ENCODE measurements at places on chromosomes 6 and 20.

DNA sequence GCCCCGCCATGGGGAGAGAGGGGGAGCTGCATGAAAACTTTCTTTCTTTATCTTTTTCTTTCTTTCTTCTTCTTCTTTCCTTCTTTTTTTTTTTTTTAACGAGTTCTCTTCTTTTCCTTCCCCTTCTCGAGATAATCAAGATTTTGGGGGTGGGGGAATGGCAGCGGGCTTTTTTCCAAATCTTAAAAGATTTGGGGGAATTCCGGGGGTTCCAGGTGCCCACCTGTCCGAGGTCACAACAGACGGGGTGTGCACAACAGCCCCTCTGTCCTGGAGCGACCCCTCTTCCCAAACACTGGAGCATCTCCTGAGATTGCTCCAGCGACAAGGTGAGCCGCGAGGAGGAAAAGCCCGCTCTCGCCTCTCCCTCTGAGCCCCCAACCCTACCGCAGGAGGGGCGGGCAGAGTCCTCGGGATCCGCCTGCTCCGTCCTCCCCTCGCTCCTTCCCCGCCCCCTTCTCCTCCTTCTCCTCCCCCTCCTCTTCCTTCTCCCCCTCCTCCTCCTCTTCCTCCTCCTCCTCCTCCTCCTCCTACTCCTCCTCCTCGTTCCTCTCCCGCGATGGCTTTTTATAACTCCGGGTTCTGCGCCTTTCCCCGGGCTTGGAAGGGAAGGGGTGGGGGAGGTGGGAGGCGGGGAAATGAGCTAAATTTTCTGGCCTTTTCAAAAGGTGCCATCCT, 689 bp upstream of the KCNB1 start:
- no peak for DNase-seq

DNA sequence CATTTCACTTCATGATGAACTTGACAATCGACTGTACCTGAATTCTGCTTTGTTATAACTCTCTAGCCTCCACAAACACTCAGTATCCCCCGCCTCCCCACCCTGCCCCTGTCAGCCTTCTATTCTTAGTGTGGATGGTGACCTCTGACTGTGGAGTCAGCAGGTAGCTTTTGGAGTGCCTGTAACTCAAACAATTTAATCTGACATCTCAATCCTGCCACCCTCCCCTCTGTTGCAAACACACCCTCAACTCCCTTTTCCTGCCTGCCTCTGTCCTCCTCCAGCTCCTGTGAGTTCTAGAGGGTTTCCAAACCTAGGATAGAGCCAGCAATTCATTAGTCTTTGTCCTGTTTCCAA, 20.3 kb downstream of the DAAM2 start:
- DNase-seq = no peak

DNA sequence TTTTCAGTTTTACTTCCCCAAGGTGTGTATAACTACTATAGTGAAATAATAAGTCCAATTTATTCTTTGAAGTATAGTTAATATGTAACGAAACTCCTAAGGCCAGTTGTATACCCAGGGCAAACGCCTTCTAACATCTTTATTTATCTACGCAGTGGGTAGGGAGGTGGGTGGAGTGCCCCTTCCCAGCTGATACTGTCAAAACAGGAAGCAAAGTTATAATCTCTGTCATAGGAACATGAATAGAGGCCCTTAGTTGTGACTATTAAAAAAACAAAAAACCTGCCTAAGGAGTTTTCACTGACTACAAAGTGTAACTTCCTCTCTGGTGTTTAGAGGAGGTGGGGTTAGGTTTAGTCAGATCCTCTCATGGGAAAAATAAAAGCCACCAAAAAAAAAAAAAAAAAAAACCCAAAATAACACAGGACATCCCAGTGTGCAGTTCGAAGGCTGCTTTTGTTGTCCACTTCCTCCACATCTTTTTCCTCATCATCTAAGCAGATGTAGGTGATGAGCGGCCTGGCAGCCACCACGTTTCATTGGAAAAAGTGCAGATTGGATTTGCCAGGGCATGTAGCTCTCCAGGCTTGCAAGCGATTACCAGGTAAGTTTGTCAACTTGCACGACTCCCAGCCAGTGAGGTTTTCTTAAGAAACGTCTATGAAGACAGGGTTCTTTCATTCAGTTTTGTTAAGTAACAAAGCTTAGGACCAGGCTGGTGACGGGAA, 58.7 kb downstream of the UTRN start:
- DNase-seq = no peak

GRCh38 chr6:157403686-157404051, 22.7 kb downstream of the ZDHHC14 start:
- no peak for DNase-seq

DNA sequence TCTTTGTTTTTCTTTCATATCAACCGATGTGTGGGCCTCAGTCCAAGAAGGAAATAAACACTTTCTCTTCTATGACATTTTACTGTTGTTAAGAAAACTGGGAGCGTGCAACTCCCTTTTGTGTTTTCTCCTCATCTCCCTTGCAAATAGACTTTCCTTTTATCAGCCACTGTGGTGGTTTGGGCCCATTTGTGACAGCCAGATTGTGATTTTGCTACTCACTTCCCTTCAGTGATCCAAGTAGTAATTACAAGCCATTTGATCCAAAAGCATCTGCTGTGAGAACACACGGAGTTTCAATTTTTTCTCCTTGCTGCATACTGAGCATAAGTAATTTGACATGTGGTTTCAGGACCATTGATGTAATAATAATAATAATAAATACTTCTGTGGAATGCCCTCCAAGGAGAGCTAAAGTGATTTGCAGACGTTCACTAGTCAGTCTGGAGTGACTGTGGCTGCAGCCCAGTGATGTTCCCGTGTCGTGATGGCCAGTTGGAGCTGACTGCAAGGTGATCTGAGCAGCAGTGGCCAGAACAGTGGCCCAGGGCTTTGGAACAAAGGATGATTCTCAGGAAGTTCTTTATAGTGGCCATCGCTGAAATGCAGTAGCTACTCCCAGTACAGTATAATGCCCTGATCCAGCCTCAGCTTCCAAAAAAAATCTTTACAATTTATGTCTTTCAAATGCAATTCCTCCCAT, 91.9 kb upstream of the CLDN20 start:
- DNase-seq = no peak

- DNase-seq = no peak
Measured at GRCh38 chr6:33894438-33894837, 90.6 kb upstream of the MLN start.

GRCh38 chr20:32966881-32967781, 37.1 kb downstream of the SUN5 start:
- no peak for DNase-seq

- no peak for DNase-seq
Measured at GRCh38 chr6:24673625-24674024, 6.7 kb downstream of the ACOT13 start.

- no peak for DNase-seq
Measured at GRCh38 chr6:109945091-109945490, 33.0 kb upstream of the GPR6 start.

GRCh38 chr6:147700436-147701209, 192.1 kb downstream of the SAMD5 start:
- DNase-seq = no peak

DNA sequence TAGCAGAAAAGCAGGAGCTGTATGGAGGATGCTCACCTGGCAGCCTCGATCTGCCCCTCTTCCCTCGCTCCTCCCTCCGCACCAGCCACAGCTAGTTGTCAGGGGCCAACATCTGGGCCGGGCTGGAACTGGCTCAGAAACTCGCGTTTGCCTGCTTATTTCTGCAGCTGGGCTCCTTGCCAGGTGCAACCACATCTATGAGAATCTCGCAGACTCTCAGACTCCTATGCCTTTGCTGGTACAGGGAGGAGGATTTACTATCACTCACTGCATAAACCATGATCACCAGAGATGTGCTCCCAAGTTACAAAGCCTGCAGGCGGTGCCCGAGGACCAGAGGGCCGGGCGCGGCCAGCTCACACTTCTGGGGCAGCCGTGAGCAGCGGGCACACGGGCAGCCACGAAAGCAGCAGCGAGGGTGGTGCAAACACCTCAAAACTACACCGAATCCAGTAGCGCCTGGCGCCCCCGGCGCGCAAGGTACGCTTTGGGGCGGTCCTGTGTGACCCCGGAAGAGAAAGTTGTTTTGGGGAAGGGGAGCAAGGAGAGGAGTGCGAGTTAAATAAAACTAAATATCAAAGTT, 577 bp upstream of the LRRC1 start:
- DNase-seq = peak; percentile 58

DNA sequence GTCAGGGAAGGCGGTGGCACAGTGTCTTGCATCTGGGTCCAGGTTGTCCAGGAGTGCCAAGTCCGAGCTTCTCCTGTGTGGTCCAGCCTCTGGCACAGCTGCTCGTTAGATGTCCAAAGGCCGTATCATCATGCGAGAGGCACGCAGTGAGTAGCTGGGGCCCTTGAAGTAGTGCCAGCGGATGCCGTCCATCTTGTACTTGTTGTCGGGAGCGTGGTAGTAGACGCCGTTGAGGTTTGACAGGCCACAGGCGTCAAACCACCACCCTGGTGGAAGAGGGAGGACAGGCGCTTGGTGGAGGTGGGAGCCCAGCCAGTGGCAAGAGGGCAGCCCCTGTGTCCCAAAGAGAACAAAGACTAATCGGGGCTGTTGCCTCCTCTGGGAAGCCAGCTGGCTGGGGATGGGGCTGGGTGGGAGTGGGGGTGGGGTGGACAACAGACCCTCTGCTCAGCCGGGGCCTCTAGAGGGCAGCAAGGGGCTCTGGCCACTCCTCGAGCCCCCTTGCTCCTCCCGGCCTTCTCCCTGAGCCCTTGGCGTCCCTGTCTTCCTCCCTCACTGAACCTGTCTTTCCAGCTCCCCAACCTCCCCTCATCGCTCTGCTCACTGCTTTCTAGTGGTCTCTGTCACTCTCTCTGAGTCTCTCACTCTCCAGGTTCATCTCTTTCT, 39.5 kb downstream of the FAM110A start:
- DNase-seq = no peak

GRCh38 chr6:116550796-116551195, 2.8 kb upstream of the CALHM4 start:
- no peak for DNase-seq

GRCh38 chr6:34667481-34668238, 28.9 kb downstream of the ILRUN start:
- DNase-seq = no peak

GRCh38 chr6:62808565-62809293, 402.5 kb upstream of the FKBP1C start:
- DNase-seq = no peak

- DNase-seq = no peak
Measured at GRCh38 chr6:139920027-139920775, 545.8 kb upstream of the CITED2 start.

- no peak for DNase-seq
Measured at GRCh38 chr20:14570811-14571210, 233.4 kb upstream of the FLRT3 start.

- no peak for DNase-seq
Measured at GRCh38 chr6:130063806-130064205, 45.4 kb downstream of the L3MBTL3 start.

DNA sequence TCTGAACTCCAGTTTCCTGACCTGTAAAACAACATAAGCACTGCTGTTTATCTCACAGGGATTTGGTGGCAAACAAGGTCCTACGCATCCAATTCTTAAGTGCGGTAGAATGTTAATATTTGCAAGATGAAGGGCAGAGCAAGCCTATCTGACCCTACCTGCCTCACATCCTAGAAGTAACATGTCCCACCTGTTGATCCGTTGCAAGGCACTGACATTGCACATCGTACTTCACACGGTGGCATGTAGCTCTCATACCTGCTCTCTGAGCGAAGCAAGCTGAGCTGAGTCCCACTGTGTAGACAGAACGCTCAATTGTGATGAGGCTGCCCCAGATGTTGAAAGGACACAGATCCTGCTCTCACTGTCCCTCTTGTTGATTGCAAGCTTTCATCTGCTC, 154.7 kb upstream of the PDE10A start:
- DNase-seq = no peak

DNA sequence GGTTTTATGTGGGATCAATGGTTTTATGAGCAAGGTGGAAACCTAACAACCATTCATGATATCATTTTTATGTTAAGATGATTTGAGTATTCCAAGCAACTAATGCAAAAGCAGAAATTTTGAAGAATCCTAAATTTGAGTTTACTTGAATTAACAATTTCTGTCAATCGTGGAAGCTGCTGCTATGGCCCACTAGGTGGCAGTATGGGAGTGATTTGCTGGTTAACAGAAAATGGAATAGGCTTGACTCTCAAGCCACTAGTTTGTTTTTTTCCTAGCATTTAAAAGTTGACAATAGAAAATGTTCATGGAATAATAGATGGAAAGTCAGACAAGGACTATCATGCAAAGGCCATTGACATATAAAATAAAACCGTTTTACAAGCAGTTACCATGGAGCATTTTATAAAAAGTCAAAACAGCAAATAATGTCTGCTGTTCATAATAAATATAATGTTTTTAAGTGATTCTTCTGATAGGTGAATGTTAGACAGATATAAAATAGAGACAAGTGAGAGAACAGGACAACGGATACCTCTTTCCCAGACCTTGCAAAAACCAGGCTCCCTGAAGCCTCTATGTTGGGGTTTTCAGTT, 43.0 kb upstream of the TMEM200A start:
- peak; percentile 30 for DNase-seq

GRCh38 chr6:6494677-6495076, 93.8 kb upstream of the LY86 start:
- no peak for DNase-seq

DNA sequence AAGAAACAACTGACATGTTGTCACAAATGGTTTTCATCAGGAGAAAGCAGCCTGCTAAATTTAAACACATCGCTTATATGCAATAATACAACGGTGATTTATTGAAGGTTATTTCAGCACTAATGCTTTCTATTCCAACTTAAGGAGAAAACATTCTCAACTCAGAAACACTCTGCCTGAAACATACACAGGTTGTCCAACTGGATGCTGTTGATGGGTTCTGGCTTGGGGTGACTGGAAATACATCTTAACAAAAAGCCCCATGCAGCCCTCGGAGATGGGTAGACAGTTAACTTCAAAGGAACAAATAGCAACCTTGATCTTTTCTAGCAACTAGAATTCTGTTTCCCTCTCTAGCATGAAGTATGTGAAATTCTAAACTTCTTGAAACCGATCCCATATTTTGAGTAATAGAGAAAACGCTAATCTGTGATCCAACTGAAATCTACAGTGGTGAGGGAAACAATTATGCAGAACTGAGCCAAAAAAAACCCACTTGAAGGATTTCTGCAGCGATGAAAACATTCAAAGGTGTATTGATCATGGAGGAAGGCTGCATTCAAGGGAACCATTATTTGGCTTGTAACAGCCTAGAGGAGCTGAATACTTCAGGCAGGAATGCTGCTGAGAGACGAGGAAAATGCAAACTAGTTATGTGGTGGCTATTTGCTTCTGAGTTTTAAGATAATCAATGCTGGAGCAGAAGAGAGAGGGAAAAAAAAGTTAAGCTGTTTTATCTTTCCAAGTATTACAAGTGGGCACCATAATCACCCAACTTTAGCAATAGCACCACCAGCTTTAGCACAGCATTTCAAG, 6.9 kb downstream of the ZMYND8 start:
- DNase-seq = no peak

GRCh38 chr6:1468126-1468525, 78.8 kb downstream of the FOXF2 start:
- no peak for DNase-seq

- no peak for DNase-seq
Measured at GRCh38 chr20:36225666-36226065, 10.6 kb upstream of the AAR2 start.

All from fibroblast of skin of left biceps (primary cell).